ENCODE measurements at places on chromosomes 7 and 10.

- DNase-seq: peak; percentile 26
Measured at GRCh38 chr10:60099998-60100747, 193.8 kb upstream of the CCDC6 start.

DNA sequence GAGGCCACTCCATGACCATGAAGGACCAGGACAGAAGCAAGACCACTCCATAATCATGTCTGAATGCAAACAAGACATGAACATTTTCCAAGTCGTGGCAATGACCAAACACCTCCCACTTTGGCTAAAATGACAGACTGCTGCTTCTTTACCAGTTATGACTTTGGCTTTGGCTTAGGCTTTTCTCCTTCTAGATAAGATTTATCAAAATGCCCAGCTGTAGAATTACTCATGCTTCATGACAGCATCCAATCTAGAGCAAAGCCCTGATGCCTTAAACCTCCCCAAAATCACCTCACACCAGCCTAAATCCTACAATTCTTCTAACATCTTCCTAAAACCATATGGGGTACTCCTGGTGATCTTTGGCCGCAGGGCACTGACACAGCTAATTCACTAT, 102.1 kb downstream of the VPS41 start:
- DNase-seq: no peak

GRCh38 chr7:44622342-44623151, 16.1 kb downstream of the OGDH start:
- DNase-seq: no peak

GRCh38 chr10:100911472-100911871, 1.3 kb upstream of the SLF2 start:
- DNase-seq: no peak

- DNase-seq: peak; percentile 37
Measured at GRCh38 chr7:93232673-93233018, 480 bp downstream of the VPS50 start.

- DNase-seq: no peak
Measured at GRCh38 chr7:76206633-76207032, 4.9 kb downstream of the SRRM3 start.

- DNase-seq: no peak
Measured at GRCh38 chr7:10706875-10707493, 266.7 kb upstream of the PHF14 start.

DNA sequence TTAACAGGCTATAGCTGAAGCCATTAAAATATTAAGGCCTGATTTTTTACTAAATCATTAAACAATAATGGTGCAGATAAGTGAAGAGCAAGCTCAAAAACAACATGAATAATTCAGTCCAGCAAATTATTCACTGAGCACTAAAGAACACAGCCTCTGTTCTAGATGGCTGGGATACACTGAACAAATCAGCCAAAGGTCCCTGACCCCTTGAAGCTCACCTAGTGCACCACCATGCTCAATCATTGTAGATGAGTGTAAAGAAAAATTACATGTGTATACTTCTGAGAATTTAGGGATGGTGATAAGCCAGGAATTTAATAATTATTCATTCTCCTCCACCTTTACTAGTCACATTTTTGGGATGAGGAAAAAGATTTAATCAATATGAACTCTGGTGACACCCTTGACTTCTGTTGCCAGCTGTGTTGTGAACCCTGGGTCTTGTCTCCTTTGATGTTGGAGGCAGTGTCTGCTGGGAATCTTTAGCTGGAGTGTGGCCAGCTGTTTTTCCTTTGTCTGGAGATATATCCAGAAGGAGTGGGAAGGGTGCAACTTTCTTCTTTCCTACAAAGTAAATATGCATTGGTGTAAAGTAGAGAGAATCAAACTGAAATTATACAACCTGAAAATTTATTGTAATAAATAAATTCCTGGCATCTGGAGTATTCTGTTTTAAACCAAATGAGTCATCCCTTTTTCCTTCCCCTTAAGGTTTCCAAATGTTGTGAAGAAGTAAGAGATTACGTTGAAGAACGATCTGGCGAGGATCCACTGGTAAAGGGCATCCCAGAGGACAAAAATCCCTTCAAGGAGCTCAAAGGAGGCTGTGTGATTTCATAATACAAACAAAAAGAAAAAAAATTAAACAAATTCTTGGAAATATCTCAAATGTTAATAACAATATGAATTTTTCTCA, 4.0 kb downstream of the GNGT1 start:
- DNase-seq: no peak

DNA sequence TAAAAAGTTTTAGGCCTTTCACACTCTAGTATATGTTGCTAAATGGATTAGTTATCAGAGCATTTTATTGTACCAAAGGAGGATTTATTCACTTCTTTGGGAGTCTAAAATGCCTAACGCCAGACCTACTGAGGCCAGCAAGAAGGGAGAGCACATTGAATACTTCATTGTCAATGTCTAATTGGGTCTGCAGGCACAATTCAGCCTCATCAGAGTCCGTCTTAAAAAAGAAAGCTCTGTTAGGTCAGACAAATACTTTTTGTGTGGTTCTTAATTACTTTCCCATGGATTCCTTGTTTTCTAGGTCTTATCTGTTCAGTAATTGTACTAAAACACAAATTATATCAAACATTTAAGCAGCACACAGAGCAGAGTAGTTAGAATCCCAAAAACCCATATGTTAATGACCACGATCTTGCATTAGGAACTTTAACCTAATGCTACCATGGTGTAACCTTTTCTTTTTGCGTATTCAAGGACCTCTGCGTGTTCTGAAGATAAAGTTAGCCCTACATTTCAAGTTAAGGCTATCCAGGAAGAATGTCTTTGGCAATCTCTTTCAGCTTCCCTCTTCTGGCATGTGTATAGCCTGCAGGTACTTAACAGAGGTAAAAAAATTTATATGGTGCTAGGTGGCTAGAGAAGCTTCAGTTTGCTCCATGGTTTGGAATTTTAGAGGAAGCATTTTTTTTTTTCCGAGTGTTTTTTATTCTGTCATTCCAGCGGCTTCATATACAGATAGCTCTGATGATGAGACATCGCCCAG, 45.7 kb upstream of the STRIP2 start:
- no peak for DNase-seq

DNA sequence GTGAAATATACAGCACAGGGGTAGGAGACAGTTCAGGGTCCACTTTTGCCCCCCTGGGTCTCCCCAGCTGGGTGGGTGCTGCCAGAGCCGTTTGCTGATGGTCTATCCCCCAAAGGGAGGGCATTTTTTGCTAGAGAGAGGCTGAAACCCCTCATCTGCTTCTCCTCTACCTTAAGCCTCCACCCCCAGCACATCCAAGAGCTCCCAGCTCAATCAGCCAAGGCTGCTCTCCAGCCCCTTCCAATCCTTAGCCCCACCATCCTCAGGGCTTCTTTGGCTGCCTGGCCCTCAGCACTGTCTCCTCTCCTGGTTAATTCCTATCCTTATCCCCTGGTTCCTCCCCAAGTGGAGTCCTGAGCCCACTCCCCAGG, 153.1 kb downstream of the AOAH start:
- DNase-seq: no peak

GRCh38 chr10:12902135-12902572, 99.4 kb downstream of the CCDC3 start:
- peak; percentile 50 for DNase-seq

DNA sequence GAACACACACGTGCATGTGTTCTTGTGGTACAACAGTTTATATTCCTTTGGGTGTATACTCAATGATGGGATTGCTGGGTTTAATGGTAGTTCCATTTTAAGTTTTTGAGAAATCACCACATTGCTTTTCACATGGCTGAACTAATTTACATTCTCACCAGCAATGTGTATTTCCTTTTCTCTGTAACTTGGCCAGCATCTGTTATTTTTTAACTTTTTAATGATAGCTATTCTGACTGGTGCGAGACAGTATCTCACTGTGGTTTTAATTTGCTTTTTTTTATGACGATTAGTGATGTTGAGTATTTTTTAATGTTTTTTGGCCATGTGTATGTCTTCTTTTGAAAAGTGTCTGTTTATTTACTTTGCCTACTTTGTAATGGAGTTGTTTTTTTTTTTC, 256.6 kb downstream of the ZWINT start:
- DNase-seq: no peak

DNA sequence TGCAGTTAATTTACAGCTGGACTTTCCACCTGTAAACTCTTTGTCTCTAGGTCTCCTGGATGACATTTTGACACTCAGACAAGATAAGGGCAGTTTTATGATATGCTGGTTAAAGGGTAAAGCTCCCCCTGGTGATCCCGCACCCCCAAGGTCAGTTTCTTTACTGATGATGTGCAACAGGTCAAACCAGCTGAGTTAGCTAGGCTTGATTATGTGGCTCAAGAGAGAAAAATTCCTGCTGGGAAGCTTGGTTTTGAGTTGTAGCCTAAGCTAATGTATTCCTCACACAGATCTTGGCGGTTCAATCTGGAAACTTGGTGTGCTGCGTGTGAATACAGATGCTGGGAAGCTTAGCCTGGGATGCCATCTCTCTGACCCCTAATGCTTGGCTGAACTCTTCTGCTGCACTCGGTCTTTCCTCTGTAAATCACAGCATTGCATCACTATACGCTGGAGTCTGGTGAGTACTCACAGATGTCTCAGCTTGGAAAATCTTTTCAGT, 11.4 kb upstream of the AKR1D1 start:
- no peak for DNase-seq

- no peak for DNase-seq
Measured at GRCh38 chr10:6771331-6771730, 191.3 kb upstream of the PRKCQ start.

GRCh38 chr10:14397066-14397465, 66.3 kb upstream of the FRMD4A start:
- peak; percentile 91 for DNase-seq

- no peak for DNase-seq
Measured at GRCh38 chr7:132527467-132528410, 48.5 kb downstream of the PLXNA4 start.

- DNase-seq: no peak
Measured at GRCh38 chr10:46094931-46095750, 49.1 kb upstream of the MSMB start.

GRCh38 chr10:8913720-8914119, 859.2 kb downstream of the GATA3 start:
- peak; percentile 41 for DNase-seq

- DNase-seq: no peak
Measured at GRCh38 chr7:151885202-151885580, 8.3 kb upstream of the PRKAG2 start.

GRCh38 chr7:13165854-13166253, 478.4 kb downstream of the ARL4A start:
- DNase-seq: no peak

DNA sequence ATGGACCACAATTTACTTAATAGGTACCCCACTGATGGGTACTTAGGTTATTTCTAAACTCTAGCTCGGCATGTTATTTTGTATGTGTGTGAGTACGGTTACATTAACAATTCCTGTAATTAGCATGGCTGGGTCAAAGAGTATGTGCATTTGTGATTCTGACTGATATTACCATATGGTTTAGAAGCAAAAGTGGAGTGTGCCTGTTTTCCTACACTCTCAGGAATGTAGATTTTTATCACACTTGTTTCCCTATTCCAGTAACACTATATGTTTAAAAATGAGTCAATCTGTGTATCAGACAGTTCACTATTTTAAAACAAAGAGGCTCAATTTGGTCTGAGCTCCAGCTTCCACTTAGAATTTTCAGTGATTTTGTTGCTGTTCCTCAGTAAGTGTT, 44.6 kb upstream of the GSDME start:
- no peak for DNase-seq

- DNase-seq: no peak
Measured at GRCh38 chr7:56474271-56474670, 358.1 kb upstream of the NUPR2 start.

GRCh38 chr10:117131376-117132327, 6.4 kb downstream of the VAX1 start:
- peak; percentile 14 for DNase-seq

- no peak for DNase-seq
Measured at GRCh38 chr7:124697746-124698145, 67.8 kb downstream of the GPR37 start.

DNA sequence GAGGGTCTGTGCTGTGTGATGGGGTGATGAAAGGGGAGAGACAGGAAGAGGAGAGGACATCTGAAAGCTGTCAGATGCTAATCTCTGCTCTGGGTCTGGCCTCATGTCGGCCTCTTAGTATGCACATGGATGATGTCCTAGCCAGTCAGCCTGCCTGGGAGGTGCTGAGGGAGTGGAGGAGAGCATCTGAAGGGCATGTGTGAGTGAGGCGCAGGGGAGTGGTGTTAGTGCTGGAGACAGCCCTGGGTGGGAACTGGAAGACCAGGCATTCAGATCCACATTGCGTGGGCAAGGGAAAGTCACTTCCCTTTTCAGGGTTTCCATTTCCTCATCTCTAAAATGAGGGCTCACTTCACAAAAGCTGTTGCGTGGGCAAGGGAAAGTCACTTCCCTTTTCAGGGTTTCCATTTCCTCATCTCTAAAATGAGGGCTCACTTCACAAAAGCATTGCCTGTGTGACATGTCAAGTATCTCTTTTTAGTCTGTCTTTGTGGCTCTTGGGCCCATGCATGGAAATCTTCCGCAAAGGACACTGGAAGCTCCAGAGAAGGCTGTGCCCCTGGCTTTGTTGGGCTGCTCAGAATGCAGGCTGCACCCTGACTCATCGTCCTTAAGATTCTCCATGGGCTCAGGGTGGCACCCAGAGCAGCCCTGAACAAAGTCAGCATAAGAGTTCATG, 10.0 kb downstream of the SFTPD start:
- DNase-seq: no peak

DNA sequence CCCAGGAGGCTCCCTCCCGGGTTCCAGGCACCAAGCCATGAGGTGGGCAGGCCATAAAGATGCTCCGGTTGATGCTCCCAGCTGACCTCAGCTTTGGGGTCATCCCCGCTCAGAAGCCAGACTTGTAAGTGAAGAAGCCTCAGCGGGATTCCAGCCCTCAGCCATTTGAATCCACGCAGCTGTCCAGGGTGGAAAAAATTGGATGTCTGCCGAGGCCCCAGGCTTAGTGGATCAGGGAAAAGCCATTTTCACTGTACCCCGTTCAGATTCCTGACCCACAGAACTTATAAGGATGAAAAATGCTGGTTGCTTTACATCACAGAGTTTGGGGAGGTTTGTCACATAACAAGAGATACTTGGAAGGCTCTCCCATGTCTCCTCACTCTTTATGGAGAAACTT, 49.2 kb upstream of the CPN1 start:
- no peak for DNase-seq

DNA sequence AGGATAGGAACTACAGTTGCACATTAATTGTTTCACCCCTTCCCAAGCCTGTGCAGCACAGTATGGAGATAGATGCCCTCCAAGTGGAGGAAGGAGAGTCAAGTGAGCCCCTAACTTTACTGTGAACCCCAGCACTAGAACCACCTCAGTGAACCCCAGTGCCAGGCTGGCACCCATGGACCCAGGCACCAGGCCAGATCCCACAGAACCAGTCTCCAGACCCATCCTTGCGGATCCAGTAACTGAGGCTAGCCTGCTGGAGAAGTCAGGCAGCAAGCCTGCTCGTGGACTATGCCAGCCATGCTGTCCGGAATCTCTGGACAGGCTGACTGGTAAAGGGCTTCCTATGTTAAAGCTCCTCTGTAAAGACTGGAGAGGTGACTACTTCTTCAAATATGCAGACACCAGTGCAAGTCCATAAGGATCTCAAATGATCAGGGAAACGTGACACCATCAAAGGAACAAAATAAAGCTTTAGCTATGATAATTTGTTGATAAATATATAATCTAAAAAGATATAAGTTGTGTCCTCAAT, 27.7 kb downstream of the SHOC2 start:
- DNase-seq: no peak

- DNase-seq: peak; percentile 93
Measured at GRCh38 chr10:73246646-73247508, at the start of gene DNAJC9. DNAJC9 (minus strand) TSS chr10:73247255; CDS start chr10:73247189, 66 bp downstream.
